ENCODE measurements at places on chromosomes 1 and 21.

GRCh38 chr1:26541816-26542711 is 12.5 kb downstream of the RPS6KA1 start:
- no peak for DNase-seq

DNA sequence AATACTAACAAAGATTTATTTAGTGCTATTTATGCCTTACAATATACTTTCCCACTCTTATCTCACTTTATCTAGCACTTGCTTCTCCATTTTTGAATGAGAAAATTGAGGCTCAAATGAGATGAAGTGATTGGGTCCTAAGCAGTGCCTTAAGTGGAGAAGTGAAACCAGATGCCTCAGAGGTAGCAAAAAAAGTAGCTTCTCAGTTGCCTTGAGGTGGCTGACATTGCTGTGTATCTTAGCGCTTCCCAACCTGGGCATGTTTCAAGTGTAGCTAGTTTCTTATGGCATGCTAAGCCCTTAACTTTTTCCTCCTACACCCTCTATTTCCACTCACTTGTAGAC is 390.4 kb downstream of the OMA1 start:
- no peak for DNase-seq

DNA sequence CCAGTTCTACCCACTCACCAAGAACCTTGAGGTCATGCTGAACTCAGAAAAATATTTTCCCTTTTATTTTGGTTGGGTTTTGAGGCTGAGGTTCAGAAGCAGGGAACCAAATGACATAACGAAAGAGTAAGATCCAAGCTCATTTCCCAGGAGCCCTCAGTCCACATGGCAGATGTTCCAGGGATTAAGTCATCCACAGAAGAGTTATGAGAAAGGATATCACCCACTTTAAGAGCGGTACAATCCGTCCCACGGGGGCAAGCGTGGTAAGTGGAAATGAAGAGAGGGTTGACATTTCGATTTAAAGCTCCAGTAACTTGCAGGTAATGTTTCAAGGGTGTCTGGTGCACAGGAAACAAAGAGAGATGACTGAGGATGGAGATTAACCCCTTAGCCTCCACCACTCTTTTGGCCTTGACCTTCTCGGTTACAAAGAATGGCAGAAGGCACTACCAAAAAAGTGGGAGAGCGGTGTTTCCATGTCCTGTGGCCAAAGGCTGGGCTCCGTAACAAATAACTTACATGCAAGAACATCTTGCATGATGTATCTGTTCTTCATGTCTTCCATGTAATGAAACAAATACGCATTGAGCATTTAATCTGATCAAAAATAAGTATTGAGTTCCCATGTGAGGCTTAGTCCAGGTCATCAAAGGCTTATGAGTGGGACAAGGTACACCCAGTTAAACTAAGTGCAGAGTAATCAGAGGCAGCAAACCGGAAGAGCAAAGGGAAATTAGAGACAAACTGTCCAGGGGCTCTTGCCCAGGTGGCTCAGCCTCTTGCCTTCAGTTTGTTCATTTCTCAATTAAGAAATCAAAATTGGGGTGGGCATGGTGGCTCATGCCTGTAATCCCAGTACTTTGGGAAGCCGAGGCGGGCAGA is 241.4 kb downstream of the TOMM20 start:
- no peak for DNase-seq

DNA sequence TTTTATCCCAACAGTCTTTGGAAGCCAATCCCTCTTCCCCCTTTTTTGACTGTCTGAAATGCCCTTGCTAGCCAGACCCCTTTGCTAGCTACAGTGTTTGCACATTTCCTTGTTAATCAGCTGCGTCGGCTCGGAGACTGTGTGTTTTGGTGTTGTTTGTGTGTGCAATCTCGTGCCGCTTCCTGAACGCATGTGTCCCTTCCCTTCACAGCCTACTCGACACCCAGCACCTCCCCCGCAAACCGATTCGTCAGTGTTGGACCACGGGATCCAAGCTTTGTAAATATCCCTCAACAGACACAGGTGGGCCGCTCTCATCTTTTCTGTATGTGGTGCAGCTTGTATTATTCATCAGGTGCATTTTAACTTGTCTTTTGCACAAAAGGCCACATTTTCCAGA is 298.7 kb downstream of the TM2D1 start:
- no peak for DNase-seq
